ENCODE measurements at places on chromosomes 12 and 14.
A peak's percentile ranks its signal among the peaks of the same experiment; 100 is the strongest.

- no peak for DNase-seq
Measured at GRCh38 chr12:65039301-65039700, 81.8 kb downstream of the WIF1 start.

DNA sequence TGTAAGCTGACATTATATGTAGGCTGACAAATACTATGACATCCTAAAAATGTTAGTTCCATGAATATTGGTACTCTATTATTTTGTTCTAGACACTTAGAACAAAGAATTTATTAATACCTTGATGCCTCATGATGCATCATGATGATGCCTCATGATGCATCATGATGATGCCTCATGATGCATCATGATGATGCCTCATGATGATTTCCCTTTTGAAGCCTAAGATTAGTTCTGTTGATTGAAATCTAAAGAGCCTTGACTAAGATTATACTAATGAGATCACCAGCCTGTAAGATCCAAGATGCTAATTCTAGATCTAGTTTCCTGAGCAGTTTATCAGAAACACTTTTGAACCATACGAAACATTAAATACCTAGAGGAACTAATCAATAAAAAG lies 4.6 kb upstream of the CEP128 start:
- no peak for DNase-seq

DNA sequence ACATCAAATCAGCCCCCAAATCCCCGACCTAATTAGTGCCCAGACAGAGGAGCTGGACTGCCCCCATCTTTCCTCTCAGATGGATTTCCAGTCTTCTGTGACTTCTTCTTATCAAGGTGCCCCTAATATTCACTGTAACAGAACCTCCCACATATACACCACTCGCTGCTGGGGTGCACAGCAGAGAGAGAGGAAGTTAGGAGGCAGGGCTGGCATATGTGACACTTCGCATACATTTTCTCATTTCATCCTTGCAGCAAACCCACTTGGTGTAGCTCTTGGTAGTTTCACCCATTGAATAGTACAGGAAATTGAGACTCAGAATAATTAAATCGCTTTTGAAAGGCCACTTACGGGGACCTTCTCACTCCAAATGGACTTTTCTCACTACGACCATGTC lies 56.5 kb upstream of the CCND2 start:
- no peak for DNase-seq

DNA sequence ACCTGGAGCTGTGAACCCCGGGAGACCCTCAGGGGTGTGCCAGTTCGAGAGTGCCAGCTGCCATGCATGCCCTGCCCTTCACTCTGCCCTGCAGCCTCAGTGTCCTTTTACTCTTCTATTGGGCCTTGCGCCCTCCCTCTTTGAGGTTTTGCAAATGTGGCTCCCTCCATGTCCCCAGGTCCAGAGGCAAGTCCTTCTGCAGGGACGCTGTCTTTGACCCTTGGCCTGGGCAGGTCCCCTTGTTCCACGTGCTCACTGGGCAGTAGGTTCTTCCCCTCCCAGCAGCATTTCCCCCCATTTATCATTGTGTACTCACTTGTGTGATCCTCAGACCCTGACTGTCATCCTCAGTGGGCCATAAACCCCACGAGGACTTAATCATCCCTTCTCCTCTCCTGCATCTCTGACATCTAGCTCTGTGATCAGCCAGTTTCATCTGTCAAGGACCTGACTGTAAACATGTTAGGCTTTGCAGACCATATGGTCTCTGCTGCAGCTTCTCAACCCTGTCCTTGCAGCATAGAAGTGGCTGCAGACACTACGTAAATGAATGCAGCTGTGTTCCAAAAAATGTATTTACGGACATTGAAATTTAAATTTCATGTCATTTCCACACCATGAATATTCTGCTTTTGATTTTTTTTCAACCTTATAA lies 36.6 kb downstream of the TSPAN9 start:
- DNase-seq: no peak

- no peak for DNase-seq
Measured at GRCh38 chr14:36020120-36021029, 156.1 kb downstream of the PTCSC3 start.

- no peak for DNase-seq
Measured at GRCh38 chr12:47534695-47535094, 171.1 kb downstream of the RPAP3 start.

DNA sequence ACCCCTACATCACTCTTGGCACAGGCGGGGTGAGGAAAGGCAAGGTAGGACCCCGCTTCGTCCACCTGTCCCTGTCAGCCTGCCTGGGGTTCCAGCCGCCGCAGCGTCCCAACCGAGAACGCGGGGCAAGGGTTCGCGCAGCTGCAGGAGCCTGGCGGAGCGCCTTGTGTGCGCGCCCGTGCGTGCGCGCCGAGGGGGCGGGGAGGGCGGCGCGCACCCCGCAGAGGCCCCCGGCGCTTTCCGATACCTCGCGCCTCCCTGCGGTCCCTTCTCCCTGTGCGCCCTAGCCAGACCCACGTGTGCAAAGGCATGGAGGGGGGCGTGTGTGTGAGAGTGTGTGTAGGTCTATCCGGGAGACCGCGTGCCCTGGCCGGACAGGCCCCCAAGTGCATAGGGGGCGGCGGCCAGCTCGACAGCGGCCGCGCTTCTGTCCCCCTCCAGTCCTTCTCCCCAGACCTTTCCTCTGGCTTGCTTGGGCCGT lies 122.4 kb downstream of the TSPAN9 start:
- DNase-seq: no peak

DNA sequence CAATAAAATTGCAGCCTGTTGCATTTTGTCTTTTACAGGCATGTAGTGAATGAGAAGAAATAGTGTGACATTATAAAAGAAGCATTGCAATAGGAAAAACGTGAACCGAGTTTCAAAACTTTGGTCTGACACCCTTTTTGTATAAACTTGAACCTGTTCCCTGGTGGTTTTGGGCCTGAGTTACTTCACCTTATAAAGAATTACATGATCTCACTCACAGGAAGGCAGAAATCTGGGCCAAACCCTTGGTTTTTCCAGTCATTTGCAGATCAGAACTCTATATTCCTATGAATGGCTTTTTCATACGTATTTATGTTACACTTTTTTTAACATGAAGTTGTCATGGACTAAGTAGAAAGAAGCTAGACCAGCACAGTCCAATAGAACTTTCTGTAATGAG lies 138.5 kb upstream of the FLRT2 start:
- no peak for DNase-seq

DNA sequence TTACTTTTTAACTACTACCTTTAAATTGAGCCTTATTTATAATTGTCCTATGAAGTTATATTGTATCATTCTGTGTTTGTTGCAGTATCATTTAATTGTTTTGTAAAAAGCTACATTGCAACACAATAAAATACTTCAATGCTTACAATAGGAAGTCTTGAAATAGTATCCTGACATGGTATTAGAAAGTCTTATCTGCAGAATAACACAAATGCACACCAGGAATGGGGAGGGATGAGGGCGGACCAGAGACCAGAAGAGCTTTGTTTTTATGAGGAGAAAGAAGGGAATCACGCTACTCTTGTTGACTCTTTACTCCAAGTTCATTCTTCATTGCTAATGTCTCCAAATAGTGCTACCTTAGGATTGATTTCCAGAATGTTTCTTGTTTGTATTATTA lies 120.2 kb downstream of the MON2 start:
- no peak for DNase-seq

- peak; percentile 67 for DNase-seq
Measured at GRCh38 chr14:105484069-105484996, 2.4 kb upstream of the CRIP1 start.

DNA sequence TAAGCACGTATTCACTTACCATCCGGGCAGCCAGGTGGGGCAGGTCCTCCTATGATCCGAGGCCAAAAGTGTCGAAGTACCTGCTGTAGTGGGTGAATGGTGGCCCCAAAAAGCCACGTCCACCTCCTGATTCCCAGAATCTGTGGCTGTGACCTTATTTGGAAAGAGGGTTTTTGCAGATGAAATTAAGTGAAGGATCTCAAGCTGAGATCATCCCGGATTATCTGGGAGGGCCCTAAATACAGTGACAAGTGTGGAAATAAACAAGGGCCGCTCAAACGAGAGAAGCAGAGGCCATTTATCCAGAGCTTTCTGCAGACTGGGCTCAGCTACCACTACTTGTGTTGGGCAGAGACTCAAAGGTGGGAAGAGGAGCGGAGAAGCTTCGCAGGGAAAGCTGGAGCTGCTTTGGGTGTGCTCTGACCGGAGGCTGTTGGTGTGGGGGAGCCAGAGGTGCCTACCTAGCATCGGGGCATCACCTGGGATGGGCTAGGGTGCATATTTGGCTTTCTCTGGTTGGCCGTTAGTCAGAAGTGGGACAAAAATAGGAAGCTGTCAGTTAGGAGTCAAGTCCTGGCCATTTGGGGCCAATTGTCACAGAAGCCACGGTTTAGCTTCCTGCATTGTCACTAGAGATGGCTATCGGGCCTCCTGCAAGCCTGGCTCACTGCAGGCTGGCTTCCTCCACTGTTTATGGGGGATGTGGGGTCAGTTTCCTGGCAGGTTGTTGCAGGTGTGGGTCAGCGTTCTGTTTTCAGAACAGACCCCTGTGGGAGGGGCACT lies 27.8 kb upstream of the DLK1 start:
- DNase-seq: no peak

DNA sequence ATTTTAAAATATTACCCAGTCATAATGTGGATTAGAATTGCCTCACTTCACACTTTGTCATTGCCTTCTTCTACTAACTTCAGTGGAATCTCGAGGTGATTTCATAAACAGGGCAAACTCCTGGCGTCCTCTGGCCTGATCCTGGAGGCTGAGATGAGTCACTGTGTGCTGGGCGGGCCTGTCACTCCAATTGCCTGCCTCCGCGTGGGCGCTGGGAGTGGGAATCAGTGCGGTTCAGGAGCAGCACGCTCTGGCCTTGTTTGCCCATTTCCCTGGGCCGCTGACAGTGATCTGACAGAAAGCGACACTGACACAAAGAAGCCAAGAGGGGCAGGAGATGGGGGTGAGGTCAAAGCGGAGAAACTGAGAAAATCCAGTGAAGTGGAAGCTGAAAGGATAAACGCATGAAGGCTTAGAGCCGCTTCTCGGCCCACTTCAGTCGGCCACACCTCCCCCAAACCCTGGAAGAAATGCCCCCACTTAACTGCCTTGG lies 29.7 kb downstream of the LGR5 start:
- DNase-seq: no peak
